ENCODE measurements at places on chromosomes 5 and 9. TPM values are rescaled to one million over a fixed set of nuclear protein-coding genes. Genes with fewer than 3 reads are reported as not detected.

Gene HAPLN1
- not detected for total RNA-seq

Gene AK6
- total RNA-seq, result 33.4 TPM

Gene LCN9
- not detected for total RNA-seq

Gene OR1L6
- total RNA-seq, result not detected

Gene PCDHB9
- total RNA-seq, result 0.90 TPM

Gene NTRK2
- total RNA-seq, result 1.0 TPM

Gene ENTPD8
- not detected for total RNA-seq

Gene GABRB2
- not detected for total RNA-seq

Gene LECT2
- total RNA-seq, result not detected

Gene CATSPER3
- total RNA-seq, result not detected

Gene NMUR2
- not detected for total RNA-seq

Gene ANKRD34B
- 0.18 TPM for total RNA-seq

Gene DRD1
- not detected for total RNA-seq

Gene PDE8B
- total RNA-seq, result not detected

Gene IFNE
- total RNA-seq, result not detected

Gene GPR150
- not detected for total RNA-seq

Gene NIPAL4
- not detected for total RNA-seq

Gene SH3RF2
- 0.77 TPM for total RNA-seq

Gene GABRA1
- total RNA-seq, result not detected

Gene SPATA9
- not detected for total RNA-seq

Gene MARVELD2
- total RNA-seq, result not detected

Gene ZFP37
- total RNA-seq, result 1.3 TPM

Gene EPB41L4A
- 0.42 TPM for total RNA-seq

Gene LRRC19
- not detected for total RNA-seq

Gene PCDHGC4
- total RNA-seq, result 0.11 TPM

Gene OR5C1
- not detected for total RNA-seq

Gene SV2C
- total RNA-seq, result not detected

Gene SPATA31D4
- total RNA-seq, result not detected

Gene HRCT1
- not detected for total RNA-seq

Gene LMAN2
- total RNA-seq, result 299 TPM

Gene C5orf52
- not detected for total RNA-seq

Gene PCDHB2
- total RNA-seq, result 1.8 TPM

Gene RASGEF1C
- 0.13 TPM for total RNA-seq

Gene SLC36A2
- total RNA-seq, result not detected

Gene CARD9
- 0.05 TPM for total RNA-seq

Gene LOX
- total RNA-seq, result 0.08 TPM

Gene ENTREP1
- 2.7 TPM for total RNA-seq

Gene TMEFF1
- total RNA-seq, result 4.3 TPM

Gene NUTM2F
- total RNA-seq, result not detected

Gene MYMK
- not detected for total RNA-seq

Gene RCL1
- 21.5 TPM for total RNA-seq

Gene LCN2
- total RNA-seq, result not detected

Gene MARCOL
- not detected for total RNA-seq

Gene EMB
- 28.1 TPM for total RNA-seq

Gene VAV2
- 4.2 TPM for total RNA-seq

Gene GRIN1
- not detected for total RNA-seq

Gene SH3TC2
- 21.8 TPM for total RNA-seq

Gene ENTPD2
- total RNA-seq, result not detected

Gene CMYA5
- 0.11 TPM for total RNA-seq

Data from SK-MEL-5 (cell line).